ENCODE measurements at places on chromosomes 1 and 21. TPM values are rescaled to one million over a fixed set of nuclear protein-coding genes. Genes with fewer than 3 reads are reported as not detected.

Gene KRTAP26-1
- not detected for total RNA-seq

Gene TRIM67
- not detected for total RNA-seq

Gene FCRL5
- total RNA-seq: not detected

Gene BRINP2
- 0.06 TPM for total RNA-seq

Gene DMRTA2
- not detected for total RNA-seq

Gene TNFSF4
- total RNA-seq: 10.0 TPM
